ENCODE measurements at places on chromosomes 7 and 10.

GRCh38 chr10:78134773-78135306 lies 101.2 kb downstream of the RPS24 start:
- no peak for DNase-seq

DNA sequence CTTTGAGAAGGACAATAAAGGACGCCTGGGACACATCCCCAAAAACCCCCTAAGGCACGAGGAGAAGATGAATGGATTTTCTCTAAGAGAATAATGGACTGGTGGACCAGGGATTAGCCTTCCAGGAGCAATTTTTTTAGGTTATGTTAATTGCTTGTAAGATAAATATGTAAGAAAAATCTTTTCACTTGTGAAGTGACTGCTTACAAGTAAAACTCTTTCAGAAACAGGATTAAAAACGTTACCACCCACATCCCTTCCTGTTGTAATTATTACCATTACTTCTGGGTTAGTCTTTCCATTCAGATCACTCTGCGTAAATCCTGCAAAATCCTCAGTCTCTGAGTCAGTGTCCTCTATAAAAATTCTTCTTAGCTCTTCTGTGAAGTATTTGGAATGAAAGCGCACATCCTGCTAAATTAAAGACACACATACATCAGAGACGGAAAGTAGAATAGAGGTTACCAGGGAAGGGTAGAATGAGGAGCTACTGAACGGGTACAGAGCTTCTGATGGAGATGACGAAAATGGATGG lies 34.3 kb downstream of the CDCA7L start:
- no peak for DNase-seq

DNA sequence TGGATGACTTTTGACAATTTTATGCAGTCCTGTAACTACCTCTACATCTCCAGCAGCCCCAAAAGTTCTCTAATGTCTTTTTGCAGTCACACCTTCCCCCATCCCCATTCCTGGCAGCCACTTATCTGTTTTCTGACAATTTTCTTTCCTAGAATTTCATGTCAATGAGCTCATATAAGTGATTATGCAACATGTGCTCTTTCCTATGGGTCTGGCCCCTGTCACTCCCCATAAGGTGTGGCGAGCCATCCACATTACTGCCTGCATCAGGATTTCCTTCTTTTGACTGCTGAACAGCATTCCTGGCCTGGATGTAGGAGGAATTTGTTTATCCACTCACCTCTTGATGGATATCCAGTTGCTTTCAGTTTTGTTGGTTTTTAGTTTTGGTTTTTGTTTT lies 146.7 kb upstream of the MGMT start:
- DNase-seq: no peak

- DNase-seq: no peak
These were observed 30.8 kb upstream of the EFCAB10 start for GRCh38 chr7:105611856-105612775.

DNA sequence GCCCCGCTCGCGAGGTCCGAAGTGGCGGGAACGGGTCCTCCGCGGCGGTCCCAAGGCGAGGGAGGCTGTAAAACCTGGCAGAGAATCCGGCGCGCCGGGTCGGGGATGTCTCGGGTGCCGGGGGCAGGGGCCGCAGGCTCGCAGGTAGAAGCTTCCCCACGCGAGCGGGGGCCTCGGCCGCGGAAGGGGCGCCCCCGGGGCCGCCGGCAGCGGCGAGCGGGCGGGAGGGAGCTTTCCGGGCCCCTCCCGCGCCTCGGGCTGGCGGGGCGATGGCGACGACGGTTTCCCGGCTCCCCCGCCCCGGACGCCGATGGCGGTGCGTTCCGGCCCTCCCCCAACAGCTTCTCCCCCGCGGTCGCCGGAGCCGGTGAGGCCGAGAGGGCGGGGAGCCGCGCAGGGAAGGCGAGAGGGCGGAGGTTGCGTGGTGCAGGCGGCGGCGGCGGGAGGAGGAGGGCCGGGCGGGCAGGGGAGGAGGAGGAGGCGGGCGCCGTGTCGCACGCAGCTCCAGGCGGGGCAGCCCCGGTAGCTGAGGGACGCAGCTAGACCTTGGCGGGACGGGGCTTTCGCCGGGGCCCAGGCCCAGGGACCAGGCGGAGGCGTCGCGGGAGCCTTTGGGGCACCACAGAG lies at the start of gene CUL1:
TSS of gene CUL1 (plus strand) at position 507 of the 627 bp plus-strand sequence. CDS start 31,220 bp downstream, outside the sequence.
- DNase-seq: peak; percentile 82

GRCh38 chr10:86689146-86689545 lies 20.8 kb downstream of the LDB3 start:
- no peak for DNase-seq

- DNase-seq: no peak
These were observed 9.9 kb downstream of the PRR15 start for GRCh38 chr7:29573567-29573966.

- DNase-seq: no peak
These were observed 27.8 kb upstream of the RET start for GRCh38 chr10:43049081-43049551.

GRCh38 chr7:74417419-74417971 lies 36.2 kb upstream of the GTF2IRD1 start:
- peak; percentile 53 for DNase-seq

GRCh38 chr7:6023974-6024435 lies 7.2 kb upstream of the ANKRD61 start:
- DNase-seq: no peak

GRCh38 chr7:131235489-131236317 lies 92.0 kb upstream of the MKLN1 start:
- peak; percentile 39 for DNase-seq

GRCh38 chr7:55121249-55121648 lies 102.4 kb downstream of the EGFR start:
- DNase-seq: no peak

DNA sequence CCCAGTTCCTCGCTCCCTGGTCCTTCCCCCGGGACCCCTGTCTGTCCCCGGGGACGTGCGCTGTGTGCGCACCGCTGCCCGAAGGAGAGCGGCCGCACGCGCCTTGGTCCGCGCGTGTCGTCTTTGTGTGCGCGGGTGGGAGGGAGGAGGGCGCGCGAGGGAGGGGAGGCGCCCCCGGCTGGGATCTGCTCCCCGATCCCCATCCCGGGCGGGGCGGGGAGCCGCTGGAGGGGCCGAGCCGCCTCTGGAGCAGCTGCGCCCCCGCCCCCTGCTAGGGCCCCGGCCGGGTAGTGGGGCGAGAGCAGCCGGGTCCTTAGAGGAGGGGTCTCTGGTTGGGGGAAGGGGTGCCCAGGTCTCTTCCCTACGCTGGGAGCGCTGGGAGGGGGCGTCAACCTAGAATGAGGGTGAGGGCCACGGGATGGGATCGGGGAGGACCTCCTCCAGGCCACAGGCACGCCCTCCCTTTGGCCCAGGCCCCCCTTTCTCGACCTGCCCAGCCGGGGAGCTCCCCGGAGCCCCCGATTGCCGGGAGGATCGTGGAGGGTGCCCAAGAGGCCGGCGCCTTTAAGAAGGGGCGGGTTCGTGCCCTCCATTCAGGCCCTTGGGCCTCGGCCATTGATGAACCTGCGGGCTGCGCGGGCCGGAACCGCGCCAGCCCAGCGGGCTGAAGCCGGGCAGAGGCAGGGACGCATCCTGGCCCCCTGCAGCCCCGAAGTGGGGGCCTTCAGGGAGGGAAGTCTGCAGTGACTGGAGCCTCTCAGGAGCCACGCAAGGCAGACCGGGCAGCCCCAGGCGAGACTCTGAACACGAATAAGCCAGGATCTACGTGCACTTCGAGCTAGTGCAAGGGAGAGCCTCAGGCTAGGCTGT lies 678 bp downstream of the SH2B2 start:
- no peak for DNase-seq

DNA sequence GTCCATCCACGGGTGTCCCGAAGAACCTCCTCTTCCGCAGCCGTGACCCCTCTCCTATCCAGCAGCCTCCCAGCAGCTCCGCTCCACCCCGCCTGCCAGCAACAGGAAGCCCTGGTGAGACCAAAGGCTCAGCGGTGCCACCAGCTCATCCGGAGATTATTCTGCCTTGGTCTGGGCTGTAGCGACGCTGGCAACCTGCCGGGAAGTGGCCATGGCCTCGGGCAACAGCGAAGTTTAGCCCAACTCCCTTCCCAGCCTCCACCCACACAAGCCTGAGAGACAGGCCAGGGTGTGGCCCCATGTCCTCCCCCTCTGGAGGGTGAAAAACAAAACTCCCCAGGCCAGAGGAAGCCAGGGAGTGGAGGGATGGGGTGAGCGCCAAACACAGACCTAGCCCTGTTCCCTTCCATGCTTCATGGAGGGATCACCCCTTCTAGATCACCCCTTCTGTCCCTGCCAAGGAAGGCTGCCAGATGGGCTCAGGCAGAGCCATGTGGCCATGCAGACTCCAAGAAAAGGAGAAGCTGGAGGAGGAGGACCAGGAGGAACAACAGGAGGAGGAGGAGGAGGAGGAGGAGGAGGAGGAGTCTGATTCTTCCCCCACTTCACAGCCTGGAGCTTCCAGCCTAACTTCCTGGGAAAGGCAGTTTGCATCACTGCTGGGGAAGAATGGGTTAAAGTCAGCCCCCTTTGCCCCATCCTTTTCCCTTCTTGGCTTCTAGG lies 918 bp downstream of the CALHM2 start:
- no peak for DNase-seq

- peak; percentile 65 for DNase-seq
These were observed 637 bp downstream of the SAMD8 start for GRCh38 chr10:75111907-75112679.

DNA sequence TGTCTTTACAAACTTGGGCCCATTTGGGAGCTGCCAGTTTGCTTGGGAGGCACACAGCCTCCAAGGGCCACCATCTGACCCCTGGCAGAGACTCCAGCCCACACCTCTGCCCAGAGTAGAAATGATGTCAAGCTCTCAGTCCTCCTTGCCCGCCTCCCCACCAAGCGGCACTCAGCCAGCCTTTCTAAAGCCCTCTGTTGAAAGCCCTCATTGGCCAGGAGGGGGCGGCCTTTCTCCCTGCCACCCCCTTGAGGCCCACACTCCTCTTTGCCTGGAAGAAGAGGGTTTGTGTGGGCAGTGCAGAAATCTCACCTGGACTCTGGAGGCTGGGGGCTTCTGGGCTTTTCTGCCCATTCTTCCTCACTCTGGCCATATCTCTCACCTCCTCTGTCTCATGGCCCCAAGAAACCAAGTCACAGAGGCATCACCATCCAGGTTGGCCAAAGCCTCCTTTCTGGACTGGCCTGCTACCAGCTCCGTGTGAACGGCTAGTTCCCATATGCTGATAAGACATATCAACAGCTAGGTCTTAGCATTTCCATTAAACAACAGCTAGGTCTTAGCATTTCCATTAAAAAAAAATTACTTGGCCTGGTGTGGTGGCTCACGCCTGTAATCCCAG lies 36.1 kb downstream of the UBTD1 start:
- no peak for DNase-seq

GRCh38 chr7:7438851-7439250 lies 96.8 kb downstream of the COL28A1 start:
- no peak for DNase-seq

DNA sequence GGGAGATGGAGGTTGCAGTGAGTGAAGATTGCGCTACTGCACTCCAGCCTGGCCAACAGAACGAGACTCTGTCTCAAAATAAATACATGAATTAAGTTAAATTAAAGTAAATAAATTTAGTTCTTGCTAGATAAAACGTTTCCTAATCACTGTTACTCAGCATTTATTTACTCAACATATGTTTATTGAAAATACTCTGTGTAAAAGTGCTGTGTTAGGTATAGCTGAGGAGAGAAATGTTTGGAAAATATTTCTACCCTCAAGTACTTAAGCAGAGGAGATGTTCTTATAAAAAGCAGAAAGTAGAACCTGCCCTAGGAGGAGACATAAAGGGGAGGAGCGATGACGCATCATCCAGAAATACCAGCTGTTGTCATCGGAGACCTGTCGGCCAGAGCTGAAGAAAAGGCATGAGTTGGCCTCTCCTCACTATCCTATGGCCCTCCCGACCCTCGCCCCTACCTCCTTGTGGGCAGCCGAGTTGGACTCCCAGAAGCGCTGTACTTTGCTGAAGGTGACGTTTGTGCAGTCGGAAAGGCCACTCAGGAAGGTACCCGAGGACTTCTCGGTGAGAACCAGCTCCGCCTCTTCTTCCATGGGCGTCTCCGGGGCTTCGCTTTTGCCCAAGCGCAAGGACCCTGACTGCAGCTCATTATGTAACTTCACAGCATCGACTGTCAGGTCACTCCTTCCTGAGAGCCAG lies 1.1 kb downstream of the RRP12 start:
- DNase-seq: peak; percentile 39

- DNase-seq: no peak
These were observed 82.1 kb downstream of the NDUFB2 start for GRCh38 chr7:140778568-140778967.

- no peak for DNase-seq
These were observed 25.3 kb downstream of the BCAP29 start for GRCh38 chr7:107605218-107605815.

DNA sequence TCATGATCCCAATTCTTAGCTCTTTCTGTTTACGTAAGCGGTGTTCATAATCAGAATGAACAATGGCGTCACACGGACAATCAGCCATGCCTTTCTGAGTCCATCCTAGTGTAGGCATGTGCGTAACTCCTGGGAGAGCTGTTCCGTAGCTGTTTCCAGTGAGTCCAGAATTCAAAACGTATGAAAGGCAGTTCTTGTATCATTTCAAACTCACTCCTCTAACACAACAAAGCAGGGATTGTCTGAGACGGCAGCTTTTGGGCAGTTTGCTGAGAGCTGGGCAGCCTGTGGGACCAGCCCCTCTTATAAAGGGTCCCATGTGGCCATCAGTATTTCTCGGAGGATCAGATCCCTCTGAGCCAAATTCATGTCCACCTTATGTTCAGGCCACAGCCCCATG lies 43.4 kb downstream of the PSPH start:
- DNase-seq: no peak

GRCh38 chr7:129278688-129279087 lies 53.9 kb downstream of the AHCYL2 start:
- DNase-seq: no peak

DNA sequence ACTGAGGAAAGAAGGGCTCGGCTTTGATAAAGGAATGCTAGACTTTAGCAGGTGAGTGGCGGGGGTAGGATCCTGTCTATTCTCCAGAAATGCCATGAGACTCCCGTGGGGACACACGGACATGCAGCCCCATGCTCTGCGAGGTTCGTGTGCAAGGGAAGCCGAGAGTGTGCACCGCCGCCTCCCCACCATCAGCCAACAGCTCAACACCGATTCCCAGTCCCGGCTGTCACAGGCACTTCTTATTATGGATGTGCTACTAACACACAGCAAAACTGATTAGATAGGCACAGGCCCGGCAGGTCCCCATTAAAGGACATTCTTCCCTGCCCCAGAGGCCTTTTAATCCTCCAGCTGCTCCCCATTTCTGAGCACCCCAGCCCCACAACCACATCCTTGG lies 154.4 kb downstream of the PRKAG2 start:
- no peak for DNase-seq

- no peak for DNase-seq
These were observed 517.4 kb downstream of the CCSER2 start for GRCh38 chr10:84845628-84846261.

DNA sequence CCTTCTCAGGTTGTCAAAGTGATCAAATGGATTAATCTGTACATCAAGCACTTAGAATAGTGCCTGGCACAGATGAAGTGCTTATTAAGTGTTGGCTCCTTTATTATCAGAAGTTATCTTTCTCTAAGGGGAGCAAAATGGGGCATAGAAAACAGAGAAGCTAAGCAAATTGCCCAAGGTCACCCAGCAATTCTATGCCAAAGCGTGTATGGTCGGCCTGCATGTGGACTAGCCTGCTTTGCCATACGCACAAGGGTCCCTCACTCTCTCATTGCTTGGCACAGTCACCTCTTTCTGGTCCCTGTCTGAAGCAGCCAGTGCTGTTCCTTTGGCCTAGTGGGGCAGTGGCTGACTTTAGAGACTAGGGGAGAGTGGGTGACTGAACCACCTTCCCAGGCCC lies 45.3 kb downstream of the CDH23 start:
- DNase-seq: no peak

GRCh38 chr7:148380596-148381419 lies 209.8 kb upstream of the C7orf33 start:
- no peak for DNase-seq

- DNase-seq: no peak
These were observed 165.3 kb downstream of the PLXNA4 start for GRCh38 chr7:132410861-132411541.
